Cardiac fibroblast (primary cell): ENCODE measurements at places on chromosomes 1 and 21.

- DNase-seq = peak; percentile 66
Observed at GRCh38 chr1:201763455-201764140, 65.4 kb upstream of the IPO9 start.

DNA sequence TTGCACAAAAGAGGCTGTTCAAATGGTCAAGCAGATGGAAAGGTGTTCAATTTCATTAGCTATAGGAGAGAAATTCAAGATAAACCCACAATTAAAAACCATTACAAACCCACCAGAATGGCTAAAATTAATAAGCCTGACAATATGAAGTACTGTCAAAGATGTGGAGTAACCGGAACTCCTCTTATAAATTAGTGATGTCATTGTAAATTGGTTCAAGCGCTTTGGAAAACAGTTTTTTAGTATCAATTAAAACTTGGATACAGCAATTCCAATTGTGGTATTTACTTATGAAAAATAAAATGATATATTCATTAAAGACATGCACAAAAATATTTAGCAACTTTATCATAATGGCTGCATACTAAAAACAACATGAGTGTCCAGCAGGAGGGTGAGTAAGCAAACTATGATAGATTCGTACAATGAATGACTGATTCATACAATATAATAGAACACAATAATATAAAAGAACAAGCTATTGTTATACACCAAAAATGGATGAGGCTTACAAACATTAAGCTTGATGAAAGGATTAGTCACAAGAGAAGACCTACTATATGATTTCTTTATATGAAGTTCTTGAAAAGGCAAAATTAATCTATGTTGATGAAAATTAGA lies 38.4 kb upstream of the FGGY start:
- no peak for DNase-seq

GRCh38 chr1:234840253-234840652 lies 230.3 kb upstream of the IRF2BP2 start:
- DNase-seq = no peak

GRCh38 chr1:20462397-20462796 lies 23.6 kb downstream of the CAMK2N1 start:
- DNase-seq = no peak

DNA sequence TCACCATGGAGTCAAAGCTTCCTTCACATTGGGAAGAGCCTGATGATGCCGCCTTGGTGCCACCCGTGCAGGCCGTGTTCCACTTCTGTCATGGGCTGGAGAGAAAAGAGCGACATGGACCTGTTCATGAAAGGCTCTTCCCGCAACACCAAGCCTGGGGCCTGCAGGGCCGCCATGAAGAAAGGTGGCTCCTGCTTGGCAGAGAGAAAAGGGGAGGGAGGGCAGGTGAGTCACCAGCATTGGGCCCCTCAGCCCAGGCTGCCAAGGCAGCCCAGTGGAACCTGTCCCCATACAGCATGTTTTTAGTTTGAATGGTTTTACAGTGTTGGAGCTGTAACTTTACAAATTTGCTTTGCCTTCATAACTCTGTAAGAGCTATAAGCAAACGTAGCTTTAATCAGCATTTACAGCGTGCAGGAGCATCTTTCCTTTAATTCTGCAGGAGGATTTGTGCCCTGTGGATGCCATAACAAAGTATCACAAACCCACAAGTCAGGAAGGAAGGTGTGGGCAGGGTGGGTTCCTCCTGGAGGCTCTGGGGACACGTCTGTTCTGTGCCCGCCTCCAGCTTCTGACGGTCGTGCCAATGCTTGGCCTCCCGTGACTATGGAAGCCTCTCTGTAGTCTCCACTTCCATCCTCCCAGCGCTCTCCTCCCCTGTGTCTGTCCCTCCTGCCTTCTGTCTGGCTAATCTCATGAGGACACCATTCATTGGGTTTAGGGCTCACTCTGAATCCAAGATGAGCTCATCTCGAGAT lies 49.1 kb downstream of the RIPK4 start:
- DNase-seq = no peak

- DNase-seq = no peak
Observed at GRCh38 chr21:45180246-45180599, 105.8 kb downstream of the ADARB1 start.

- DNase-seq = no peak
Observed at GRCh38 chr21:28233536-28234220, 759.0 kb downstream of the LTN1 start.

DNA sequence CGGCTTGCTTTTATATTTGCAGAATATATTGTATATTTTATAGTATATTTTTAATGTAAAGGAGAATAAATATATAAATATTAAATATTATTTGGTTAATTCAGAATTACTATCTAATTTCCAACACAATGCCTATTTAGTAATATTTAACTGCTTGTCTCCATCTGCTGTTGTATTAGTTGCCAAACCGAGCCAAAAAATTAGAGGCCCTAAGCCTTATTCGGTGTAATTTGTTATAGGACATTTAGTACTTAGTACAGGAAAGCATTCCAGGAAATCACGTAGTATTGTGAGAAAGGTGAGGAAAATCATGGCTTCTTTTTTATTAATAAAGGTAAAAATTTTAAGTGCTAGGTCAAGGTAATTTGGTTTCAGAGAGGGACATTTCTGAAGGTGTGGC lies 93.8 kb downstream of the DNM3 start:
- no peak for DNase-seq

DNA sequence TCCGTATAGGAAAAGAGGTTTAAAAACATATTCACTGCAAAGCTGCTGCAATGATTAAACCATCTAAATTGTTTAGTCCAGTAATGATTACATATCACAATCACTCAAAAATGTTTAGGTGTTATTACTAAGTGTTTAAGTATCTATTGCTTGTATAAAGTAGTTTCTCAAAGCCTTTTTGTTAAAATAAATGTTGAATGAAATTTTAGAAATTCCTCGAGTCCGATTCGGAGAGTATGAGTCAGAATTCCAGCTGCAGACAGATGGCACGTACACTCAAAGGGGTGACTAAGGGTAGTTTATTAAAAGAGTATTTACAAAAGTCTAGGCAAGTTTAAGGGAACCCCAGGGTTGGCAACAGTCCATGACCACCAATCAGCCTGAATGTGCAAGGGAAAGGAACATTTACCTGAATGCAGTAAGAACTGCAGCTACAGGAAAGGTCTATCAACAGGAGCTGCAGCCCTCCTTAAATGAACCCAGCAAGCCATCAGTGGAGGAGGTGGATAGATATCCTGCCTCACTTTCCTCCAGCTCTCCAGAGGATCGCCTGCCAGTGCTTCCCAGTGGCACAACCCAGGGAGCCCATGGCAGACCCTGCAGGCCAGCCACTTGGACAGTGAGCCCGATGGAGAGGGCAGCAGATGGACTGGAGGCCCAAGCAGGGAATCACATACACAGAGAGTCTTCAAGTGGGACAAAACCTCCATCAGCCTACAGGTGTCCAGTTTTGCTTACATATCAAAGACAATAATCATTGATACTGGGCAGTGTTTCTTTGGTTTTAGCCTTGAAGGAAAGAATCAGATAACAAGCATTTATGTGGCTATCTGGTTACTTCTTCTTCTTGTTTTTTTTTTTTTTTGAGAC lies 92.1 kb upstream of the SLC44A3 start:
- DNase-seq = peak; percentile 95

DNA sequence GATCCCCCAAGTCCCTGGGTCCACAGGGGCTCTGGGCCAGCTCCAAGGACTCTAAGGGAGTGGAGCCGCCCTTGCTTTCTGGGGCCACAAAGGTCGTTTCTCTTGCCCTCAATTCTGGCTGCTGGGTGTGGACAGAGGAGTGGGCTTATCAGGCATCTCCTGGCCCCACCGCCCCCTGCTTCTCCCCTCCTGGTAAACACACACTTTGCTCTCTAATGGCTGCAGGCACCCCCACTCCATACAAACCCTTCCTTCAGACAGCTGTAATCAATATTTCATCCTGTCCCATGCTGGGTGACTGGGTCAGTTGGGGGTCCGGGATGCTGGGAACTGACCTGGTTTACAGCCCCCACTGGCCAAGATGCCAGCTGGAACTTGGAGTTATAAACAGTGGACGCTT lies 67.5 kb downstream of the PRDM16 start:
- no peak for DNase-seq

- no peak for DNase-seq
Observed at GRCh38 chr1:81458186-81458585, 342.5 kb upstream of the ADGRL2 start.

- DNase-seq = no peak
Observed at GRCh38 chr21:20739421-20739820, 258.8 kb upstream of the NCAM2 start.

GRCh38 chr1:17316704-17317103 lies 8.7 kb downstream of the PADI4 start:
- DNase-seq = no peak

DNA sequence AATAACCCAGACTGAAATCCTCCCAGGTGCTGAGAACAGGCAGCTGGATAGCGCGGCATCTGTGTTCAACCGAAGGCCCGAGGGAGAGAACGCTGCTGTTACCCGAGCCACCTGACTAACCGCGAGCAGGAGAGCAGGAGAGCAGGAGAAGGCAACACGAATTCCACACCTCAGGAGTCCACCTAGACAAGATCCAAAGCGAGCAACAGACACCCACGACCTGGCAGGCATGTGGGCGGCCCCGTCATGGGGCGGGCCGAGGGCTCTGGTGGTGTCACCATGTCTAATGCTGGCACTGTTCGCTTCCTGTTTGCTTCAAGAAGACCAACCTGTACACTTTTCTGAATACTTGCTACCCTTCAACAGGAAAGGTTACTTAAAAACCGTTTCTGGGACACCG lies 20.9 kb upstream of the SPATC1L start:
- no peak for DNase-seq

DNA sequence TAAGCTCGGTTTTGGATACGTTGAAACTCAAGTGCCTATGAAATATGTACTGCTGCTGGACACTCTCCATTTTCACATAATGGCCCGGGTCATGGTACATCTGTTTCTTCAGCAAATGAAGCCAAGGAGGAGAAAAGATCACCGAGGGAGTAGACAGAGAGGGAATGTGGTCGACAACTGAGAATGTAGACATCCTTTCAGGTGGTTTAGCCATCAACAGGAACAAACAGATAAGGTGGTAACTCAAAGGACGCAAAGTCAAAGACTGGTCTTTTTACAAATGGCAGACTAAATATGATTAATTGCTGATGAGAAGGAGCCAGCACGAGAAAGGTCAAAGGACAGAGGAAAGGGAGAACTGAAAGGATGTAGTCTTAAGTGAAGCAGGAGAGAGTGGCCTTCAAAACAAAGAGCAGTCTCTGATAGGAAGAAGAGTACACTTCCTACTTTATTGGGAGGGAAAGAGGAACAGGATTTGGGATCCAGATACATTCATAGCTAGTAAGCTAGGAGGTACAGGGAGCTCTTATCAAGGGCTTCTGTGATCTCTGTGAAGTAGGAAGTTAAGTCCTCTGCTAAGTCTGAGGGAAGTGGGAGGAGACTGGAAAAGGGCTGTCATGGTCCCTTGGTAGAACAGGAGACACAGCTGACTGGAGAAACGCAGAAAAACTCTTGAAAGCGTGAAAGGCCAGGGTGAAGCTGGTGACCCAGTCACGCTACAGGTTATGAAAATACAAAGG lies 28.3 kb downstream of the NUP133 start:
- no peak for DNase-seq

DNA sequence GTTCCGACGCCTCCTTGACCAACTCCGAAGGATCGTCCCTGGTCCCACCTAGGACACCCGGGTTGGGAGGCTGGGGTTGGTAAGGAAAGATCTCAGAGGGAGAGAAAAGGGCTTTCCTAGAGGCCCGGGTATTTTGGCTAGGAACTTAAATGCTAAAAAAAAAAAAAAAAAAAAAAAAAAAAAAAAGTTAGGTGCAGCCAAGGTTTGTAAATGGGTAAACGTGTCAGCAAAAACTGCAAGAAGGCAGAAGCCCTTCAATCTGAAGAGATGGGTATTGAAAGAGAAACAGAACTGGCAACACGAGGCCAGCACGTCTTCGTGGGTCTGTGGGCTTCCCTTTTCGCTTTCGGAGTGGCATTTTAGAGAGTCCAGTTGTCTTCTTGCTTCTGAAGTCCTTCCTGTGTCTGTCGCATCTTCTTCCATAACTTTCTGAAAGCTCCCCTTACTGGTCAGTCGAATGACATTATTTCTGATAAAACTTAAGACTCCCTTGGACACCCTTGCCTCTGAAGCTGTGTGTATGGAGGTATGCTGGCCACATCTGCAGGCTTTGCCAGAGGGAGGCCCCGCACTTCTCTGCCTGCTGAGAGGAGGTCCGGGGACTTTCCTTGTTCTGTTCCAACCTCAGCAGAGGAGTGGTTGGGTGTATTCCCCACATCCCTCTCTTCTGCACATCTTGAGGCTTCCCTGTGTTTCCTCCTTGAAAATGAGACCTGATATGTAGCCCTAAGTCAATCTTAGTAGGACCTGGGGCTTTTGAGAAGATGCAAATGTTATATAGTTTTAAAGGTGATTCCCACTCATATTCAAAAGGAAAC lies 745 bp downstream of the RCSD1 start:
- DNase-seq = no peak

DNA sequence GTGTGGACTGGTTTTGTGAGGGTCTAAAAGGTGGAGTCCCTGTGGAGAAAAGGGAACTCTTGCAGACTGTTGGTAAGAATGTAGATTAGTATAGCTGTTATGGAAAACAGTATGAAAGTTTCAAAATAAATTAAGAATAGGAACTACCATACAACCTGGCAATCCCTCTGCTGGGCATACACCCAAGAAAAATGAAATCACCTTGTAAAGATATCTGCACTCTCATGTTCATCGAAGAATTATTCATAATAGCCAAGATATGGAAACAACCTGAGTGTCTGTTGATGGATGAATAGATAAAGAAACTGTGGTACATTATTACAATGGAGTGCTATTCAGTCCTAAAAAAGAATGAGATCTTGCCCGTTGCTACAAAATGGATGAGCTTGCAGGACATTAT lies 109.6 kb downstream of the TBX19 start:
- no peak for DNase-seq

DNA sequence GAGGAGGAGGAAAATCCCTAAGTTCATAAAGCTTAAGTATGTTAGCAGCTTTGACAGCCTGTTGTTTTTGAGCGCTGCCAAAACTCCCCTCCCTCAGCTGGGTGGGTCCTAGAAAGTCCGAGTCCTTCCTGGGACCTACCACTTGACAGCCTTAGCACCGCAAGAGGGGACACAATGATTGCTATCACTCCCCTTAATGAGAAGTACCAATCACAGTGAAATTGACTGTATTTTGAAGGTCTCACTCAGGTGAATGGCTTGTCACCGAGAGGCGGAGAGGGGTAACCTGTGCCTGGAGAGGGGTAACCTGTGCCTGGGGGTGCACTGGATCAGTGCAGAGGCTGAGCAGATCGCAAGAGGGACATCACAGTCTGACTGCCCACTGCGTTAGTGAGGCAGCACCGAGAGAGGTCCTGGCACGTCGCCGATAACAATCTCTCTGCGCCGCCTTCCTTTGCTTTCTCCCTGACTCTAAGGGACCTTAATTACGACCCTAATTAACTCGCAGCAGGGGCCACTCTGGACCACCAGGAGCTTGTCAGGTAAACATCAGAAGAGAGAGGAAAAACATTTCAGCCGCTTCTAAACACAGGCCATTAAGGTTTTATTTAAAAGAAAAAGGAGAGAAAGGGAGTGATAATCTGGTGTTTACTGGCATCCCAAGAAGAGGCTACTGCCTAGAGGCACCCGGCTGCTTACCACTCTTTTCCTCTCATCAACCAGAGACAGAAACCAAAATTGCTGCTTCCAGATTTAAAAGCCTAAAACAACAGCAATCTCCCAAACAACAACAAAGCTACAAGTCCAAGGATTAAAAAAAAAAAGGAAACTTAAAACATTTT lies 25.7 kb upstream of the KCNK1 start:
- no peak for DNase-seq
